Activated T-cell treated with anti-CD3 and anti-CD28 coated beads, Interleukin-2, amount 50 U/mL, for 72 hours (primary cell): ENCODE measurements at places on chromosomes 11 and 22. TPM values are rescaled to one million over a fixed set of nuclear protein-coding genes. Genes with fewer than 3 reads are reported as not detected.

GRCh38 chr11:112786196-112786595, 175.0 kb upstream of the NCAM1 start:
- no peak for DNase-seq

DNA sequence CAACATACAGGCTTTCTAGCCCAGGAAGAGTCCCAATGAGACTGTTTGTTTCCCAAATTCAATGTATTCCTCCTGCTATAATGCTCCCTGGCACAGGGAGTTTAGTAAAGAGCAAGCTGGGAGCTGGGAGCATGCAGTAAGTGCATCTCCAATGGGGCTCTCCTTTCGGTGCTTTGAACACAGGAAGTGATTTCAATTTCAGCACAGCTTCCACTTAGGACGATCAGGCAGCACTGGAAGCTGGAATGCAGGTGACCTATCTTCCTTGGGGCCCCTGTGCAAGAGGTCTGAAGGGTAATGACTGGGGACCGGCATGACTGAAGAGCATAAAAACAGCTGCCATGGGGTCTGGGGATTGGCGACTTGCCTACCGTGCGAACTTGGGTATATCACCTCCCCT, 76.0 kb downstream of the LARGE1 start:
- DNase-seq: no peak

RAG2 gene
- not detected for total RNA-seq

DNA sequence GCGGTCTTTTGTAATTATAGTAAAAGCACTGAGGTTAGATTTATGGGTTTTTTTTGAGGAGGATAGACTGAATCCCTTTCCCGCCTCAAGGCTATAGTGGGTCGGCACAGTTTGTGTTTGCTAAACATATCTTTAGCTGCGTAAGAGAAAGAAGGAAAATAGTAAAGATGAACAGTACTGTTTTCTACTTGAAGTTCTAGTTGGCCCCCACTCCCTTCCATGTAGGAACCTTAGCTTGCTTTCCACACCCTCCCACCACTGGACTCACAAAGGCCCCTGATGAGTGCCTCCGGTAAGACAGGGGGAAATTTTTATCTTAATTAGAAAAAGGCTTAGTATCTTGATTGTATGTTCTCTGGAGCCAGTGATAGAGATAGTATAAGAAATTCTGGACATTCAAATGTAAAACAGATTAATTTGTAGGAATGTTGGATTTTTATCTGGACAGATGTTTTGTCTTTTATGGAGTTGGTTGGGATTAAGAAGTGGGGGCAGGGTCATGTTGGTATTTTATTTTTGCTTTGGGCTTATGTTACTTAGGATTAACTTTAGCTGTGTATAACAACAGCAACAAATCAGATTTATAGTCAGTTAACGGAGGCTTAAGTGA, 49.4 kb downstream of the PTPRJ start:
- no peak for DNase-seq

NAALAD2 gene
- not detected for total RNA-seq

ALDH3B1 gene
- 0.16 TPM for total RNA-seq

GRCh38 chr11:123018702-123019101, 37.1 kb upstream of the BSX start:
- no peak for DNase-seq

DNA sequence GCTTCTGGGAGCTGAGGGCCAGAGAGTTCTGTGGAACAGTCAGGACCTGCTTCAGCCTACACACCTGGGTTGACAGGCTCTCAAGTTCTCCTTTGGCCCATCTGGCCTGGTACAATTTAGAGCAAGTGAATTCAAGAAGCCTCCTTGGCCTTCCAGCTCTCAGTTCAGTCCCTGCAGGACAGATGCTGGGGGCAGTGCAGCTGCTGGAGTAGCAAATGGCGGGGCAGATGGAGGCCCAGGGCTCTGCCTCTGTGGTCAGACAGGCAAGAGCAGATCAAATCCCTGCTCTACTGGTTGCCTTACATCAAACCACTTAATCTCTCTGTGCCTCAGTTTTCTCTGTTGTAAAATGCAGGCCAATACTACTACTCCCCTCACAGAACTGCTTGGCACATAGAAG, 8.7 kb upstream of the KCNK7 start:
- DNase-seq: no peak

MMP8 gene
- total RNA-seq: not detected

GRCh38 chr11:62774407-62774806, 3.2 kb downstream of the TAF6L start:
- no peak for DNase-seq

DNA sequence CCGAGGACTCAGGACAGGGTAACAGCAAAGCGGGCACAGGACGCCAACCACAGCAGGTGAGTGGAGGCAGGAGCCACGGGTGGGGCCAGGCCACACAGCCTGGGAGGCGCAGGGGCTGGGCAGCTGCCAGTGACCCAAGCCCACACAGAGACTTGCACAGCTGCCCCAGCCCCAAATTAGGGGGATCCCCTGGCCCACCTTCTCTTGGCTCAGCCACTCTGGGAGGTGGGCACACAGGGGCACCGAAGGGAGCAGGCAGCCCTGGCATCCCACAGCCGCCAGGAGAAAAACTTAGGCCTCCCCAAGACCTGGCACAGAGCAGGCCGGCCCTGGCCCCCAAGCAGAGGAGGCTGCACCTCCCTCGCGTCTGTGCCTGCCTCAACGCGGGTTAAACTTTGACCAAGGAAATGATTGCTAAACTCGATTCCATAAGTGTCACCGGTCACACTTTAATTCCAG, at the start of gene SLC22A12:
TSS of gene SLC22A12 (plus strand) at position 458 of the 459 bp plus-strand sequence. CDS start 337 bp downstream, outside the sequence.
- no peak for DNase-seq

GRCh38 chr11:313304-313786, 495 bp upstream of the IFITM1 start:
- no peak for DNase-seq

PHF21B gene
- 0.83 TPM for total RNA-seq

OMP gene
- not detected for total RNA-seq

DNA sequence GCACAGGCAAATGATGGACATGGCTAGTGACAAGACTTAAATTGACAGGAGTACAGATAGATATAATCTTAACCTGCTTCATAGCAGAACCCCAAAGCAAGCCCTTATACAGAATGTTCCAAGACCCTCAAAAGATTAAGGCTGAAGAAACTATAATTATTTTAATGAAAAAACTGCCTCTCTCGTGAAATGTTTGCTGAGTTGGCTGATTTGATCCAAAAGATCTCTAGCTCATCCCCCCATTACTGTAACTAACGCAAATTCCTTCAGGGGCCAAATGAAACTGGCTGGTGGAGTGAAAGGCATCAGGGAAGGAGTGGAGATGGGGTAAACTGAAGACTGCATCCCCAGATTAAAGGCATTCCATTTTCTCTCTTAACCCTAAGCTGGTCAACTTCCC, 19.3 kb downstream of the ALG9 start:
- DNase-seq: no peak

EMID1 gene
- total RNA-seq: not detected

DNA sequence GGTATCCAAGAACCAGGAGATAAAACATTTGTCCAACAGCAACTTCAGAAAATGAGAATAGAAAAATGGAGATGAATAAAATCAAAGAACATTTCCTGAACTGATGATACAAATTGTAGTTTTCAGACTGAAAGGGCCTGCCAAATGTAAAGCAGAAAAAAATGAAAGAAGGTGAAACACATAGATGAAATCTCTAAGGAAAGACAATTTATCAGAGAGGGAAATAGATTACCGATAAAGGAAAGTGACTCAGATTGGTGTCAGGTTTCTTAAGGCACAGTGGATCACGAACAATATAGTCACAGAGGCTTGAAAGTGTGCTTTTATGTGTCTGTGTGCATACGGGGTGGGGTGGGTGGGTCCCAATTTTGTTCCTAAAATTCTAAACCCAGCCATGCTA, 4.1 kb upstream of the STT3A start:
- no peak for DNase-seq

DNA sequence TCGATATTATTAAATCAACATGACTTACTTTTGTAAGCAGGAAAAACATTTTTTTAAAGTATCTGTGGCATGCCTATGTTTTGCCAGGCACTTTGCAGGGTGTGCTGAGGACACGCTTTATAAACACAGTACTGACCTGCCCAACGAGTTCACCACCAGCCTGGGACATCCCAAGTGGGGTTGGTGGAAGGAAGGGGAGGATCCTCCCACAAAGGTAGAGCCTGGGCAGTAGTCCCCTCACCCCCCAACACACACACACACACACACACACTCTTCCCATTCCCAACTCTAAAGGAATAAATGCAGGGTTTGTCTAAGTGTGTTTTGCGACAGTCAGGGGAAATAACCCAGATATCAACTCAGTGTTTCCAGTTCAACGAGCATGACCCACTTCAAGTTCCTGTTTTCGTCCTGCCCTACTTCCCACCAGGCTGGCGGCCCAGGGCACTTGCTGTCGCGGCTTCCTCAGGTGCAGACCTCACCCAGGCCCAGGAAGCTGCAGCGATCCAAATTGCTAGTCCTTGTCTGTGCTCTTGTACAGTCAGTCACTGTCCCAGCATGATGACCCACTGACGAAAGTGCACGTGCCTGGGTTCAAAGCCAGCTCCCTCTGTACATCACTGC, 3.1 kb downstream of the CERK start:
- DNase-seq: peak; percentile 40

DNA sequence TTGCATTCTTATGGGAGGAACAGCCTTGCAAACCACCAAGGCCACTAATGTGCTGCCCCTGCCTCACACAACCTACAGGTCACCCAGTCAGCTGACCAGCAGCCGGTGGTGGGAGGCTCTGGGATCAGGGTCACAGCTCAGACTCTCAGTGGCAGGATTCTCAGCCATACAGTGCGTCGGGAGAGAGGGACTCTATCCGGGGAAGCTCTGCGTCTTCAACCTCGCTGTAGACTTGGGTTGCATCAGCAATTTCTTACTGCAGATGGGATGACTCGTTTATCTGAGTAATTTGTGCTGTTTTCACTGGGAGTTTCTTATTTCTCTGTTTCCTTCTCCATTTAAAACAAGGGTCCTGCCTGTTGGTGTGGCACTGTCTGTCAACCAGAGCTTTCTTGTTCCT, 257.7 kb downstream of the TBC1D22A start:
- DNase-seq: no peak

- no peak for DNase-seq
Observed at GRCh38 chr22:22178992-22179391, 65.6 kb upstream of the VPREB1 start.

GRCh38 chr11:88378422-88379066, 41.0 kb upstream of the CTSC start:
- no peak for DNase-seq

- no peak for DNase-seq
Observed at GRCh38 chr11:60791153-60791933, 6.2 kb downstream of the MS4A10 start.

FOXRED2 gene
- 12.6 TPM for total RNA-seq

GRCh38 chr22:25987948-25988347, 181.3 kb upstream of the SEZ6L start:
- DNase-seq: no peak

C22orf23 gene
- 0.19 TPM for total RNA-seq

DNA sequence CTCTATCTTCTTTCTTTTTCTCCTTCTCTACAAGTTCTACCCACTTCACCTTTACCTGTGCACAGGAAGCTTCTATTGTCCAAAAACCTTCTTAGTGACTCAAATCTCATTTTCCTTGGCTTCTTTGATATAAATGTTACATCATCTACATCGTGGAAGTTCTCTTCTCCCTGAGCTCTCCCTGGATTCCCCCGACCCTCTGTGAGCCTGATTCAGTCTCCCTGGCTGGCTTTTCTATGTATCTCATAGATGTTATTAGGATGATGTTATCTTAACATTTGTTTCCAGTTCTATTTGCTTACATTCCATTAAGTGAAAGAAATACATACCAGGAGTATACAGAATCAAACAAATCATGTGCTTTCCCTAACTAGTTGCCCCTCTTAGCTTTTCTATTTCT, 235.8 kb upstream of the PITPNB start:
- DNase-seq: no peak

- DNase-seq: no peak
Observed at GRCh38 chr11:102241026-102241425, 76.3 kb upstream of the BIRC3 start.

MS4A3 gene
- total RNA-seq: not detected

DNA sequence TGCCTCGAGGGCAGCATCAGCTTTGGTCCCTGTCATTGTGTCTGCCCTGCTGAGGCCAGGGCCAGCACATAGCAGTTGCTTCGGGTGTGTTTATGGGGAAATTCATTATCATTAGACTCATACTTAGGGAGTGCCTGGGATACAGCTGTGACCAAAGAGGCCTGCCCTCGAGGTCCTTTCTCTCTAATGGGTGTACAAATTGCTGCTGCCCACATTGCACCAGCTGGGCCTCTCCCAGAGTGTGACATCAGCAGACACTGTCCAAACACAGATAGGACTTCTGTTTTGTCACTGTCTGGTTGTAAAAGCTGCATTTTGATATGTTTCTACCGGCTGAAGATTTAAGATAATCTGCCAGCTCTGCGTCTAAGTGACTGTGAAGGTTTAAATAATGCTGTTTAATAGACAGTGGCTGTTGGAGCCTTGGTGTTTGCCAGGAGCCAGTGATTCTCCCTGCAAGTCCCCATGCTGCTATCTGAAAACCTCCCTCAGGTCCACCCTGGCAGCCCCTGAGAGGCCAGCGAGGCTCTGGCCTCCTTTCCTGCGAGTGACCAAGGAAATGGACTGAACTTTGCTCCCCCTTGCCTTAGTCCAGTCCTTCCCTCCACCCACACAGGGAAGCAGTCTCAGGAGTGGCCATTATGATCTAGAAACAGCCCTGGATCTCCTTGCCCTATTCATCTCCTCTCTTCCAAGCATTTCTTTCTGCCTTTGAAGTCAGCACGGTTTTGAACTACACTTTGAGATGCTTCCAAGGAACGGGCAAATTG, 505.2 kb downstream of the TBC1D22A start:
- DNase-seq: no peak

CDCA5 gene
- total RNA-seq: 174 TPM

DNA sequence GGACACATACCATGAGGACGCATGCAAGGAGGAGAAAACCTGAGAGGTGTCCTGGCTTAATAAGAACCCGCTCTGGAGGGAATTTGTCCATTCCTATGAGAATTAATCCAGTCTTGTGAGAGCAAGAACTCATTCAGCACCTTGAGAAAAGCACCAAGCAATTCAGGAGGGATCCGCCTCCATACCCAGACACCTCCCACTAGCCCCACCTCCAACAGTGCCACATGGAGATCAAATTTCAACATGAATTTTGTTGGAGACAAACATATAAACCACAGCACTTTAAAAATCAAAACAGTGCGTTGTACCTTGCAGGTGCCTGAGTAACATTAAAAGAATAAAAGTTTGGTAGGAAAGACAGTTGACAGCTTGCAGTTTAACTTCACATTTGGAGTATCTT, 11.4 kb downstream of the UBE4A start:
- DNase-seq: no peak

DNA sequence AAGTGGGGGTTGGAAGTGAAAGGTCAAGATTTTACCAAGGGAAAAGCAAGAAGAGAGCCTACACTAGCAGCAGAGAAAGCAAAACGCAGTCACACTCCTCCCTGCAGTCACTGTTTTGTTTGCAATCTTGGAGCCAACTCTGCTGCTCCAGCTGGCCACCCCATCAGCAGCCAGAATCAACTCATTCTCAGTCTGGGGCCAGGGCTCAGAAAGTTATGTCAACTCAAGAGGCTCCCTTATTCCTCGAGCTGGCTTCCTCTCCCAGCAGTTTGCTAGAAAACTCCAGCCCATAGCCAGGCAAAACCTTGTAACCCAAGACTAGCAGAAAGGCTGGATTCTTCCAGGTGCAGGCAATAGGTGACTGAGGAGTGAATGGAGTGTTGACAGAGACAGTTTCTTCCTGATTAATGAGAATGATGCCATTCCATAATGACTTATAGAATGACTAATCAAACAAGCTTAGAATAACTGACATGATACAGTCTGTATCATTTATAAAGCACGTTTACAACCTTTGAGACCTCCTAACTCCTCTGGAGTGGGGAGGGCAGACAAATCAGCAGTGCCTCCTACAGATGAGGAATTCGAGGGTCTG, 53.4 kb downstream of the P4HA3 start:
- DNase-seq: no peak

GRCh38 chr11:119936426-119936825, 201.5 kb downstream of the TRIM29 start:
- DNase-seq: no peak
